GOT3 (cell line): ENCODE measurements at places on chromosomes 4 and X.

DNA sequence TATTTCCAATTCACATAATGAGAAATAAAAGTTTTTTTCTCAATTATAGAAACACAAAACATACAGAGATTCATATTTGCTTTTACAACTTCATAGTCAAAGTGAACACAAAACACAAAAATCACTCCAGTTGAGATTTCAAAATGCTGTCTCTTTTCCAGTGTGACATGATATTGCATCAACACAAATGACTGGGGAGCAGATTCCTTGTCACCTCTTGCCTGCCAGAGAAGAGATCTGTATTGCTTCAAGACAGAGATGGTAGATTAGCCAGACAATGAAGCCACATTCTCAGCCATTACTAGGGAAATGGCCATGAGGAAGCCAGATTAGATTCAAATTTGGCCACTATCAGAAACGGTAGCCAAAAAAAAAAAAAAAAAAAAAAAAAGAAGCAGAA lies 2313.1 kb upstream of the AGA start:
- DNase-seq, result no peak

GRCh38 chr4:44446801-44447562 lies 1.6 kb downstream of the KCTD8 start:
- DNase-seq, result no peak

DNA sequence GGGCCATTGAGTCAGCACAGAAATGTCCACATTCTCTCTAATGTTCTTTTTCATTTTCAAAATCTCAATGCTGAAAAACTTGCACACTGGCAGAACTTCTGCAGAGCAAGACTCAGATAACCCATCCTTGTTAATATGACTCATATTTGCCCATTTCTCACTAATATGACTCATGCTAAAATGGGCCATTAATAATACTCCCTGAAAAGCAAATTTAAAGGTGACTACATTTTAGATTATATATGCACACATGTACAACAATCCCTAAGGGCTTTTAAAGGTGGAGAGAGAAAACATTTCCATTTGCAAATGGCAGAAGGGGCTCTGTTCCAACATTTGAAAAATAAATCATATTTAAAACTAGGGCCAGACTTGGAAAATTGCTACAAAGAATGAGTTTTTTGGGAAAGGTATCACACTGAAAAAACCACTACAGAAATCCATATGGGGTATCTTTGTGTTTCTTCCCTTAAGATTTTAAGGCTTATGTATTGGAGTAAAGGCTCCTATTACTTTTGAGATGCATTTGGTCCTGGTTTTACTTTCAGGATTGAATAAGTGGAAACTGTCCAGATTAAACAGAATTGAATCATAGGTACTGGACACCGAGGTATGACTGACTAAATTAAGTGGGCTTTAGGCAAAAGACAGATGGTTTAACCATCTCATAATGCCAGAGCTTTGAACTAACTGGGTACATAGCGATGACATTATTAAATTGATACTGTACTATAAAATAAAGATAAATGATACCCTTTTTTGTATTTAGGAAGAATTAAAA lies 30.0 kb downstream of the TLR2 start:
- no peak for DNase-seq

DNA sequence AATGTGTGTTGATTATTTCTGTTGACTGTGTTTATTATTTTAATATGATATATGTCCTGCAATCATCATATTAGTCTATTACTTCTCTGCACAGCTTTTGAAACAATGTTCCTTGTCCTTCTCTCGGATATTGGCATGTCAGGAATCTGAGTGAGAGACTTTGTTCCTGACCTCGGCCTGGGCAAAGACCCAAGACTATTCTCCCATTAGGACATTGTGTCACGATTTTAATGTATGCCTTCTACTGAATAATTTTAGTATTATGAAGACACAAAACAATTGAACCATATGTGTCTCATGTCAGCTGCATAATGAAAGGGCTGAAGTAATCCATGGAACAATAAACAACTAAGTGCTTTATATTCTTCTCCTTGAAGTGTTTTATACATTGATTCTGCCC lies 580.8 kb upstream of the TENM3 start:
- no peak for DNase-seq

- DNase-seq, result no peak
Measured at GRCh38 chr4:61934198-61934597, 734.1 kb downstream of the ADGRL3 start.

GRCh38 chrX:35858361-35858760 lies 60.2 kb downstream of the MAGEB16 start:
- DNase-seq, result no peak

DNA sequence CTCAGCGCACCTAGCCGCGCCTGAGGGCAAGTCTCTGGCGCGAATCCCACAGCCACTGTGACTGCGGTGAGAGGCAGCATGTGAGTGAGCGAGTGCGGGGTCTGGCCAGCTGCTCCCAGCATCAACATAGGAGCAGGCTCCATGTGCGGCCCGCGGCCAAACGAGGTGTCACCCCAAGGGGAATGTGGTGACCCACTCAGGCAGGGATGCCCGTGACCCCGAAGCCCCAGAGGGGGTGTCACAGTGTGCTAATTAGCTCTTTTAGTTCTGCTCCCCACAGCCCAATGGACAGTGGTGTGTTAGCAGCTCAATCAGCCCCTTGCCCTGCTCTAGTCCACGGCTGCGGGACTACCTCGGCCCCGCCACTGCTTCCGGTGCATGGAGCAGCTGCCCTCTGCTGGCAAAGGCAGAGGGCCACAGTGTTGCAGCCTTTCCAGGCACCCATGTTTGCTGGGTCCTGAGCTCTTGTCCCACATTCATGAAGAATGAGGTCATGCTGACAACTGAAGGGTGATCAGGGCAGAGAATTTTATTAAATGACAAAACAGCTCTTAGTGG lies 61.4 kb downstream of the AGA start:
- DNase-seq, result no peak

DNA sequence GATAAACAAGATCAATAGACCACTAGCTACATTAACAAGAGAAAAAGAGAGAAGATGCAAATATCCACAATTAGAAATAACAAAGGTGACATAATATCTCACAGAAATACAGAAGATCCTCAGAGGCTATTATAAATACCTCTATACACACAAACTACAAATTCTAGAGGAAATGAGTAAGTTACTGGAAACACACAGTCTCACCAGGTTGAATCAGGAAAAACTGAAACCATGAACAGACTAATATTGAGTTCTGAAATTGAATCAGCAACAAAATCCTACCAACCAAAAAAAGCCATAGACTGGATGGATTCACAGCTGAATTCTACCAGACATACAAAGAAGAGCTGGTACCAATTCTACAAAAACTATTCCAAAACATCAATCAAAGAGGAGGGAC lies 211.8 kb upstream of the CPEB2 start:
- no peak for DNase-seq

DNA sequence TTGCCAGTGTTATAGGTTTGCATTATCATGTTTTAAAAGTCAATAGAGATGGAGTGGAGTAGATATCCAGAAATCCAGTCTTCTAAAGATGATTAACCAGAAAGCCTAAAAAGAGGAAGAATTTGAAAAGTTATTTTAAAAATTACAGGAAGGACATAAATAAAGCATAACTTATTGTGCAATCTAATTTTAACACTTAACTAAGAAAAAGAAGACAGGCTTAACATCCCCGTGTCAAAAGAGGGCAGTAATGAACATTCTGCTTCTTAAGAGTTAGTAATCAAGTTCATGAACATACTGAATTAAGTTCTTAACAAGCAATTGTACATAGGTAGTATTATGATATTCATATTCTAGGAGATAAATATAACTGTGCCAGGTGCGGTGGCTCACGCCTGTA lies 39.3 kb downstream of the ELF2 start:
- no peak for DNase-seq

DNA sequence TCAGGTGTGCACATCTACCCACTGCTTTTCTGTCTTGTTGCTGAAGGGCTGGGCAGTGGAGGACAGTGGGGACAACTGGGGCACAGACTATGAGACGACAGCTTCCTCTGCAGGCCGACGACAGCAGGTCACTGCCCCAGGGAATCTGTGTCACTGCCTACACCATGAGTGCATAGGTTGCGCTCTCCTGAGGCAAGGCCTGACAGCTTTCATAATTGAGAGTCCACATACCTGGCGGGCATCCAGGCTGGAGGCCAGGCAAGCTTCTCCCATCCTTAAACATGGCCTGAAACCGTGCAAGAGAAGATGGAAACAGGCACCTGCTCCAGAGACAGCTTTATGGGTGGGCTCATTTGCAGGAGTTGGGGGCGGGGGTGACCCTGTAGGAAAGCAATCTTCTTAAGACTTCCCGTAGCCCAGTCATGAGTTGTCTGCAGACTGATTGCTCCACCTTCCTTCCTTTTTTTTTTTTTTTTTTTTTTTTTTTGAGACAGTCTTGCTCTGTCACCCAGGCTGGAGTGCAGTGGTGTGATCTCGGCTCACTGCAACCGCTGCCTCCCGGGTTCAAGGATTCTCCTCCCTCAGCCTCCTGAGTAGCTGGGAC lies 2.9 kb downstream of the ANOS1 start:
- no peak for DNase-seq

DNA sequence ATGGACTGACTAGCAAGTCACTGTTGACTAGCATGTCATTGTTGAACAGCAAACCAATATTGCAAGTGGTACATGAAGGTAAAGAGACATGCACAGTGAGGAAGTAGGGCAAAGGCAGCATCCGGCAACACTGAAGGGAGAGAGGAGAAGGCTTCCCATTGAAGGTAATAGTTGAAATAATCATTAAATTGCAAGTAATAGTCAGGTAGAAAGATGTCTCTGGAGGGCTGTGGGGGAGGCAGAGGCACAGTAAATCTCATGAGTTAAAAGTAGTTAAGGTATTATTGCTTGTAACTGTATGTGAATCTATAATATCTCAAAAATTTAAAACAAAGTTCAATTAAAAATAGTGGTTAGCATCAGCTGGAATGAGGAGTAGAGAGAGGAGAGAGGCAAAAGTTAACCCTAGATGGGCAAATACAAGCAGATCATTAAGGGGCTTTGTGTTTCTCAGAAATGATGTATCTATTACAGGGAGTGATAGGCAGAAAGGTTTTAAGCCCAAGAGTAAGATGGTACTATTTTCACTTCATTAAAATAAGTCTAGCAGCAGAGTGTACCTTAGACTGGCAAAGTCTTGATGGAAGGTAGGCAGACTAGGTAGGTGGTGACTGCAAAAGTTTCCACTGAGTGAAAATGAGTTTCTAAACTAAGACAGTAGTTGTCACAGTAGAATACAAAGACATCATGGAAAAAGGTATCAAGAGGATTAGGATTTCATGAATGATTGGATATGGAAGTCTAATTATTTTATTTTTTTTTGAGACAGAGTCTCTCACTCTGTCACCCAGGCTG lies 776.6 kb downstream of the RAB28 start:
- no peak for DNase-seq

DNA sequence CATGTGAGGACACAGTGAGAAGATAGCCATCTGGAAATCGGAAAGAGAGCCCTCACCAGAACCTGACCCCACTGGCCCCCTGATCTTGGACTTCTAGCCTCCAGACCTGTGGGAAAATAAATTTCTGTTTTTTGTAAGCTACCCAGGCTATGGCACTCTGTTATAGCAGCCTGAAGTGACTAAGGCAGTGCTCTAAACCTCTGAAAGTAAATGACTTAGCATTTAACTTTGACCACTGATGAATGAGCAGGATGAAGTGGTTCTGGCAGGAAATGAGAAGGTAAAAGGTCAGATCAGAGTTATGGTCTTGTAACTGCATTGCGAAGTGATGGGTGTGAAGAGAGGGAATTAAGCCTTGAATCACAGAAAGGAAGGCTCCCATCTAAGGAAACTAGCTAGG lies 17.0 kb downstream of the GPAT3 start:
- DNase-seq, result no peak

- DNase-seq, result no peak
Measured at GRCh38 chr4:7335344-7336066, 99.2 kb downstream of the PSAPL1 start.

DNA sequence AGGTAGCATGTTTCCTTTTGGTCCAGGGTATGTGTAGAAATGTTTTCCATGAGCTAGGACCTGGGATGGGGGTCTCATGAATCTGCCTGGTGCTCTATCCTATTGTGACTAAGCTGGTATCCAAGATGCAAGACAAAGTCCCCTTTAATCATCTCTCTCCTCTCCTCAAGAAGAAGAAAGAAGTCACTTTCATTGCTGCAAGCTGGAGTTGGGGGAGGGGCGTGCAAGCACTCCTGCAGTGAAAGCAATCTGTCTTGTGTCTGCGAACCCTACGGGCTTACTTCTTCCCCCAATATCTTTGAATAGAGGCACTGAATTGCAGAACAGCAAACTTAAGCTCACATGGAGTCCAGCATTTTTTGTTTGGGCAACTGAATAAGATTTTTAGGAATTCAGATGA lies 27.2 kb upstream of the GRPR start:
- no peak for DNase-seq

- no peak for DNase-seq
Measured at GRCh38 chr4:147050356-147050765, 104.7 kb upstream of the TTC29 start.

DNA sequence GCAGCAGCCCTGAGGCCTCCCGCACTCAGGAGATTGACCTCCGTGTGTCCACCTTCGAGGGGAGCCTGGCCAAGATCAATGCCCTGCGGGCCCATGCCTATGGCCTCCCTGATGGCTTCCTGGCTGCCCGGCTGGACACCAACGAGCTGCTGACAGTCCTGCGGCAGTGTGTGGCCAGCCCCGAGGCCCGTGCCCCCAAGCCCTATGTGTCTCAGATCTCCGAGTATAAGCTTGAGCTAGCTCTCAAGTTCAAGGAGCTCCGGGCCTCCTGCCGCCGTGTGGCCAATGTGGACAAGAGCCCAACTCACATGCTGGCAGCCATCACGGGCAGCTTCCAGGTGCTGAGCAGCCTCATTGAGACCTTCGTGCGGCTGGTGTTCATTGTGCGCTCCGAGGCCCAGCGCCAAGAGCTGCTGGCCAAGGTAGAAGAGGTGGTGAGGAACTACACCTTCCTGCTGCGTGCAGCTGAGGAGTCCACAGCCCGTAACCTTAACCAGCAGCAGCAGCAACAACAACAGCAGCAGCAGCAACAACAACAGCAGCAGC lies 25.5 kb upstream of the PRPS1 start:
- DNase-seq, result no peak

- DNase-seq, result no peak
Measured at GRCh38 chr4:11495291-11495690, 66.6 kb upstream of the HS3ST1 start.

GRCh38 chr4:154506253-154506652 lies 14.7 kb upstream of the DCHS2 start:
- DNase-seq, result no peak
